ENCODE measurements at places on chromosomes 7 and 10.

- no peak for DNase-seq
Observed at GRCh38 chr10:80429521-80429973, 21.2 kb downstream of the PRXL2A start.

- no peak for DNase-seq
Observed at GRCh38 chr7:73939528-73939927, 78.6 kb downstream of the TMEM270 start.

GRCh38 chr10:33673839-33674415 lies 339.5 kb upstream of the NRP1 start:
- DNase-seq, result no peak

DNA sequence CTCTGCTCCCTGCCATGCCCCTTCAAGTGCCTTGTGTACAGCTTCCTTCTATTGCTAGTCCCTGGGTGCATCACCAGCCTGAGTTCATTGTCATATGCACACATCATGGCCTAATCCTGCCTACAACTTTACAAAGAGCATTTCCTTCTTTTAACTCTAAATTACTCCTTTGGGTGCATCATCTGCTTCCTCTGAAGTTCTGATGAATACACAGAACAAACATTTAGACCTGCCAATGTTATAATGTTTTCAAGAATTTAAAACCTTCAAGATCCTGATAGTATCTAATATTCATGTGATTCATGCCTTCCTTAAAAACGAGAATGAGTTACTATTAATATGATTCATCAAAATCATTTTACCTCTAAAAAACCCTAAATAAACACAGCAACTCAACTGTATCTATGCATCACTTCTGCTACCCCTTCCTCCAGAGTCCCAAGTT lies 357.1 kb downstream of the MAGI2 start:
- DNase-seq, result no peak

GRCh38 chr10:88082391-88082790 lies 219.0 kb downstream of the PTEN start:
- DNase-seq, result no peak

DNA sequence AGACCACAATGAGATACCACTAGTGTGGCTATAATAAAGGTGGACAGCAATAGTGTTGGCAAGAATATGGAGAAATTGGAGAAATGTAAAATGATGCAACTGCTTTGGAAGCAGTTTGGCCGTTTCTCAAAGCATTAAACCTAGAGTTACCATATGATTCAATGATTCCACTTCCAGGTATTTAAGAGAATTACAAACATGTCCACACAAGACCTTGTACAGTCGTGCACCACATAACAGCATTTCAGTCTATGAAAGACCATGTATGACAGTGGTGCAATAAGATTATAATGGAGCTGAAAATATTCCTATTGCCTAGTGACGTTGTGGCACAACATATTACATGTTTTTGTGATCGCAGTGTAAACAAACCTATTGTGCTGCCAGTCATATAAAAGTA lies 29.6 kb downstream of the CCDC172 start:
- DNase-seq, result no peak

GRCh38 chr7:155761162-155761561 lies 51.1 kb downstream of the SHH start:
- DNase-seq, result no peak

GRCh38 chr7:124323597-124323996 lies 290.7 kb upstream of the TMEM229A start:
- no peak for DNase-seq

DNA sequence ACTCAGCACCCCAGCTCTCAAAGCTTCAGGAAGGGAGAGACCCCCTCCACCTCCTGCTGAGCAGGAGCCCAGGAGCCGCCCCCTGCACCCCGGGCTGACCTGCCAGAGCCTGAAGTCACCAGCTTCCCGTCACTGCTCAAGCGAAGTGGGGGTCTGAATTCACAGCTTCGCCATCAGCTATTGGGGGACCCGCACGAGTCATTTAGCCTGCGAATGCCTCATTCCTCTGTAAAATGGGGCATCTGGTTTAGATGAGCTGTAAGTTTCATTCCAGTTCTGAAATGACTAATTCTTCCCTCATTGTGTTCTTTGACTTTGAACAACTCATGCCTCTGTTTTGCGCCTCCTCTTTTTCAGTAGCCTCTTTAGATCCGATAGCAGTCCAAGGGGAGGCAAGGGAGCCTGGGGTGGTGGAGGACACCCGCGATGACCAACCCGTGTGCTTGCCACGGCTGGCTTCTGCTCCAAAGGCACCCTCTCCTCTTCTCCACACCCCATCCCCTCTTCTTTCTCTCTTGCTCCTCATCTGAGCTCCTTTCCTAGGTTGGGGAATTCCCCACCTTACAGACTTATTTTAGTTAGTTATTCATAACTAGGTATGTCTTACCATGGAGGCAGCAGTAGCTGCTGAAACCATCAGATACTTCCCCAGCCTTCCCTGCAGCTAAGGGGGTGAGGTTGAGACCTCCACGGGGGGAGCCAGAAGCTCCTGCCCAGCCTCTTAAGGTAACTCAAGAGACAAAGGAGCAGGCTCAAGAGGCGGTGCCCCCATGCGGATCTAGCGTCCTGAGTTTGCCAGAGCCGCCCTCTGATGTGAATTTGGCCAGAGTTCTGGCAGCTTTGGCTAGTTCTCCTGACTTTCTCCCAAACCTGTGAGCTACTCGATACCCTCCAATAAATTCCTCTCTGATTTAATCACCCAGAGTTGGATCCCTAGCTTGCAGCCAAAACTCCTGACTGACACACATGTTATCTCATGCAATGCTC lies 47.7 kb downstream of the RBM17 start:
- DNase-seq, result peak; percentile 37

- DNase-seq, result no peak
Observed at GRCh38 chr10:26653004-26653403, 44.5 kb upstream of the PDSS1 start.

- DNase-seq, result no peak
Observed at GRCh38 chr10:126846469-126846868, 58.8 kb upstream of the DOCK1 start.

DNA sequence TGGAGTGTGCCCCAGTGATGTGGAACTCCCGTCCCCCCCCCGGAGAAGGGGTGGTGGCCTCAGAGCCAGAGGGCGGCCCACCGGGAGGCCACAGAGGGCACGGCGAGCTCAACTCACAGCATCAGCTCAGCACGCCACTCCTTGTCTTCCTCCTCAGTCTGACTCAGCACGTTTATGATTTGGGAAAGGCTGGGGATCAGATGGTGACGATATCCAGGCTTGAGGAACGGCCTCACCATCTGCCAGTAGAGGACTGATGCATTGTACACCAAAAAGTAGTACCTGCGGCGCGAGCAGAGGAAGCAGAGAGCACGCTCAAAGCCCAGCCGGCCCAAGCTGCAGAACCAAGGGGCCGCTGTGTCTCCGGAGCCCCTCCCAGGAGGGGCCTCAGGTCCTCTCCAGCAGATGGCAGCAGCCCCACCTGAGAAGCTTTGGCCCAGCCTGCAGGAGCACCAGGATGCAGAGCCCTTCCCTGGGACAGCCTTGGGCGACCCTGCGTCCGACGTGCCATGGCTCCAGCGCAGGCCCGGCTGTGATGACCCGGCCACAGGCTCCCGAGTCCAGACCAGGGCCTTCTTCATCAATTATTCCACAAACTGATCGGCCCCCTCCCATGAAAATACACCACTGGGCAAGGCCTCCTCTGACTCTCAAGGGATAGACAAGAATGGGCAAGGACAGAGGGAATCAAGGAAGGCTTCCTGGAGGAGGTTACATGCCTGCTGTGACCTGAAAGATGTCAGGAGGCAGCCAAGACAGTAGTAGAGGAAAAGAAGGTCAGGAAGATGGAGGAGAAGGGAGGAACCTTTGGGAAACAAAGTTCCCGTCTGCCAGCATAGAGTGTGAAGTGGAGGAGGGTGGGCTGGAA lies 3.7 kb downstream of the CFAP46 start:
- DNase-seq, result no peak

DNA sequence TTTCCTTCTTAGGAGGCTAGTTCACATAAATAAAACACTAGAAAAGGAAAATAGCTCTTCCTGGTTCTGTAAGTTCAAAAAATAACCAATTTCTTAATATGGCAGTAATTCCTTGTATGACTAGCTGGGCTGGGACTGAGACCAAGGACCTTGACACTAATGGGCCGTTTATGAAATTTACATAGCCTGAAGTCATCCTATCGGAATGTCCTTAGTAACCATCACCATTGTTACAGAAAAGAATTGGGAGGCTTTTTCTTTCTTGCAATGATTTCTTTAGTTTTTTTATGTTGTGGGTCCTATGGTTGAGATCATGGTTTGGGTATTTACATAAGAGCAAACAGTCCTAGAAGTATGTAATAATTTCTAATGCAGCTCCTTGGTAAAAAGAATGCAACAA lies 87.1 kb upstream of the HDAC9 start:
- no peak for DNase-seq

DNA sequence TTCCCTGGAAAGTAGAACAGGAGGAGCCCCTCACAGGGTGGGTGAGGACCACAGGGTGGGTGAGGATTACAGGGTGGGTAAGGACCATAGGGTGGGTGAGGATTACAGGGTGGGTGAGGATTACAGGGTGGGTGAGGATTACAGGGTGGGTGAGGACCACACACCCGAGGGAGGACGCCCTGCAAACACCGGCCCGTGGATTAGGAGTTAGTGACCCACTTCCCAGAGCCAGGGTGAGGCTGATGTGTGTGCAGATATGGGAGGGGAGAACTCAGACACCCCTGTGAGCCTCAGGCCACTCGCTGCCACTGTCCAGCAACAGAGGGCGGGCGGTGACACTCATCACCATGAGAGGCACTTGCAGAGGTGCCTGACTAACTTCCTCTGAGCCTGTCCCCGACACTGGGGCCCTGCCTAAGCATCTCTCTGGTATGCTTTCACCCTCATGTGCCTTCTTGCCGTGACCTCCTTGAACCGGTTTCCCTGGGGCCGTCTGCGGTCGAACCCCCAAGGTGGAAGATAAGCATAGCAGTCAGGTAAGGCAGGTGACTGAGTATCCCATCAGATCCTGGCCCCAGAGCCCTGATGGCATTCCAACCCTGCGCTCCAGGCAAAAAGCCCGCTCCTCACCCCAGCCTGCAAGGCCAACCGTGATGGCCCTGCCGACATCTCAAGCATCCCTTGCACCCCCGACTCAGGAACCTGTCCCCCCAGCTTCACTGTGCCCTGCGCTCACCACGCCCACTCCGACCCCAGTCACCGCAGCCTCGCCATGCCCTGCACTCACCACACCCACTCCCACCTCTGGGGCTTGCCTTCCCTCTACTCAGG lies 74.1 kb downstream of the FAM53B start:
- DNase-seq, result no peak

- no peak for DNase-seq
Observed at GRCh38 chr7:98418636-98419315, 17.9 kb upstream of the BAIAP2L1 start.

GRCh38 chr10:37680716-37681616 lies 176.4 kb downstream of the ZNF248 start:
- DNase-seq, result no peak

DNA sequence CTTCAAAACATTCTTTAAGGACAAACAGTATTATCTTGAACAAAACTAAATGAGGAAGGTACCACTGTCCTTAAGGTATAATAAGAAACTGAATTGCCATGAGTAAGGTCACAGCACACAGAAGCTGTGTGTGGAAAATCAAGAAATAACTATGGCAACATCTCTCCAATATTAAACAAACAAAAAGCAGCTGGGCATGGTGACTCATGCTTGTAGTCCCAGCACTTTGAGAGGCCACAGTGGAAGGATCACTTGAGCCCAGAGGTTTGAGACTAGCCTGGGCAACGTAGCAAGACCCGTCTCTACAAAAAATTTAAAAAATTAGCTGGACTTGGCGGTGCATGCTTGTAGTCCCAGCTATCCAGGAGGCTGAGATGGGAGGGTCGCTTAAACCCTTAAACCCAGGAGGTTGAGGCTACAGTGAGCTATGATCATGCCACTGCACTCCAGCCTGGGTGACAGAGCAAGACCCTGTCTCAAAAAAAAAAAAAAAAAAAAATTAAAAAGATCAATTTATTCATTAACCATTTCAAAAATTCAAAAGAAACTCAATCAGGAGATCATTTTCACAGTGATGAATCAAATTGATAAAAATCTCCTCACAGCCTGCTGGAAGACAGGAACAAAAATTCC lies 195.4 kb downstream of the SKIDA1 start:
- DNase-seq, result no peak

DNA sequence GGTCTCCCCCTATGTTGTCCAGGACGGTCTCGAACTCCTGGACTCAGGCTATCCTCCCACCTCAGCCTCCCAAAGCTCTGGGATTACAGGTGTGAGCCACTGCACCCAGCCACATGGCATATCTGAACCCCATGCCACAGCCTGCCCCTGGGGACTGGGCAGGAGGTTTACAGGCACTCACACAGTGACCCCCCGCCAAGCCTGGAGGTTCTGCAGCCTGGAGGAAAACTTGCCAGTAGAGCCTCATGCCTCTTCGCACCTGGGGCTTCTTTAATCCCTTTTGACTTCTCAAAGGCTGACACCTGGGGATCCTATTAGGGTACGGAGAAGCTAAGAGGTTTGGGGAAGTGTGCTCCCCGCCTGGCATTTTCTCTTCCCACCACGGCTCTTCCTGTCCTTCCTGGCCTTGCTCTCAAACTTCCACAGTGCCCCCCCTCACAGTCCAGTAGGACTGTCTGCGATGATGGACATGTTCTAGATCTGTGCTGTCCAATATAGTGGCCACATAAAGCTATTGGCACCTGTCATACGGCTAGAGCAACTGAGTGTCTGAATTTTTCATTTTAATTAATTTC lies 11.4 kb upstream of the KCP start:
- DNase-seq, result no peak

- DNase-seq, result no peak
Observed at GRCh38 chr10:104686829-104687228, 45.7 kb downstream of the SORCS3 start.

DNA sequence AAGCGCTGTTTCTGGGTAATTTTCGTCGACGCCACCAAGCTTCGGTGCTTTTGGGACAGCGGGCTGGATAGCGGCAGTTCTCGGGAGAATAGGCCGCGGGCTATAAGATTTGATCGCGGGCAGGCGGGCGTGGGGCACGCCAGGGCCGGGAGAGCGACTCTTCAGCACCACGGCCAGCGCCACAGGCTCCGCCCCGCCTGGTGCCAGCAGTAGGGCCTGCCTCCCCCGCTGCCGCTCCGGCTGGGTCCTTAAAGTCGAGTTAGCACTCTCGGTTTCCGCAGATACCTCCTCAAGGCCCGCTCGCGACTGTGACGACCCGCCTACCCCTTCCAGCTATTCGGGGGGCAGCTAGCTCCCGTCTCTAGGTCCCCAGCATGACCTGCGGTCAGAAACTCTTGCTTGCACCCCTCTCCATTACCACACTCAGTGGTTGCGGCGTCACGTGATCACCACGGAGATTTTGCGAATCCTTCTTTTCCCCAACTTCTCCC lies 9.4 kb downstream of the NXPH1 start:
- peak; percentile 4 for DNase-seq

DNA sequence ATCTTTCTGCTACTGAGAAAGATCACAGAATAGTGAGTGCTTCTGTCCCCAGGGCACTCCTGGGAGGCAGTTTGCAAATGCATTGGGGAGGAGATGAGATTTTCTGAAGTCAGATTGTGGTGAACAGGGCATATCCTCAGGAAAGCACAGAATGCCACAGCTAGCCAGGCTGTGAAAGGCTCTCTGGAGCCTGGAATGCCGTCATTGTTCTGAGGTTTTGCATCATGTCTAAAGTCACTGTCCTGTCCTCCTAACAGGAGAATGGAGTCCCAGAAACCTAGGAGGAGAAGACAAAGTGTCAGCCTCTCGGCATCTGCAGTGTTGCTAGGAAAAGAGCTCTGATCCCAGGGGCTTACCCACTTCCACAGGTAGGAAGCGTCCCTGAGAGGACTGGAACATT lies 69.2 kb upstream of the IGFBP3 start:
- no peak for DNase-seq

GRCh38 chr10:21740989-21741388 lies 207.0 kb downstream of the MLLT10 start:
- peak; percentile 65 for DNase-seq
